ENCODE measurements at places on chromosomes 16 and 17.
A peak's percentile ranks its signal among the peaks of the same experiment; 100 is the strongest.

GRCh38 chr17:6072611-6073010 lies 2.4 kb downstream of the WSCD1 start:
- no peak for DNase-seq

GRCh38 chr17:31858642-31859486 lies at the start of gene COPRS:
TSS of gene COPRS (minus strand) at chr17:31859244. CDS start at chr17:31859199, 45 bp downstream.
- peak; percentile 77 for DNase-seq

DNA sequence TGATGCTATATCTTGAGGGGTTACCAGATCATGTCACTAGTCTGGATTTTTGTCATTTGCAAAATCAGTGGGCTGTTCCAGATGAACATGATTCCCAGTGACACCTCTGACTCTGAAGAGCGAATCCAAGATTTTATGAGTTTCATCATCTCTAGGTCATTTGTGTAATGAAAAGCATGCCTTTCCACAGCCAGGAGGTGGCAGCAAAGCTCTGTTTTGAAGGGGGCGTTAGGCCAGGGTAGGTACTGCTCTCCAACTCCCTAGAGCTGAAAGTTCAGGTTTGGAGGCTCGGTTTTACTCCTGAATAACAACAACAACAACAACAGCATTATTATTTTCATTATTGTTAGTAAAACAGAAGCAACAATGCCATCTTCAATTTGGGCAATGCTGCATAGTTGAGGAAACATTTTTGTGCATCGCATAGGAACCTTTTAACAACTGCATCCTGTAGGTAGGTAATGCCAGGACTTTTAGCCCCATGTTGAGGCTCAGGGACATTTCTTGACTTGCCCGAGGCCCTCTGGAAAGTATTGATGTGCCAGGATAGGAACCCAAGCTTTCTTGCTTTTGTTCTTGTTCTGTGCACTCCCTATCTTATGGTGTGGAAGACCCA lies 77.0 kb downstream of the MYH13 start:
- DNase-seq = peak; percentile 62

- no peak for DNase-seq
Observed at GRCh38 chr16:8888951-8889892, 7.1 kb downstream of the LITAFD start.

DNA sequence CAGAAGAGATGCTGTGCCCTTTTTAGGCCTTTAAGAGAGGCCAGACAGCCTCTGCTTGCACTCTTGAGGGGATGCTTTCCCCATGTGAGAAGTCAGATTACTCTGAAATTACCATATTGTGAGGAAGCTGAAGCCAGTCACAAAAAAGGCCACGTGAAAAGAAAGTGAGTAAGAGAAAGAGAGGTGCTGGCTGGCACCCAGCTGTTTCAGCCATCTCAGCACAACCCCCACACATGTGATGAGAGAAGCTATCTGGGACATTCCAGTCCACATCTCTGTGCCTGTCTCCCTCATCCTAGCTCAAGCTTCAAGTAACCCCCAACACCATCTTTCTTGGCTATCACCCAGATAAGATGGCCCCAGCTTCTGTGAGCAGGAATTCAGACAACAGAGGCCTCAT lies 131.4 kb downstream of the HS3ST2 start:
- no peak for DNase-seq

DNA sequence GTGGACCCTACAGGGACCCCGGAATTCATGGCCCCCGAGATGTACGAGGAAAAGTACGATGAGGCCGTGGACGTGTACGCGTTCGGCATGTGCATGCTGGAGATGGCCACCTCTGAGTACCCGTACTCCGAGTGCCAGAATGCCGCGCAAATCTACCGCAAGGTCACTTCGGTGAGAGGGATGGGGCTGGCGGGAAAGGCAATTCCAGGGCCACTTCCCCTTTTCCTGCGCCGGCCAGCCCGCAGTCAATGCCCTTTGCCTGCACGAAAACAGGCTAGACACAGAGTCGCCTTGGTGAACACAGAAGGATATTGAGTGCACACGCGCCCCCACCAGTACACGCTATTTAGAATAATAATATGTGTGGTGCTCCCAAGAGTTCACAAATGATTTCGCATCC lies 4.0 kb downstream of the WNK4 start:
- DNase-seq = no peak

DNA sequence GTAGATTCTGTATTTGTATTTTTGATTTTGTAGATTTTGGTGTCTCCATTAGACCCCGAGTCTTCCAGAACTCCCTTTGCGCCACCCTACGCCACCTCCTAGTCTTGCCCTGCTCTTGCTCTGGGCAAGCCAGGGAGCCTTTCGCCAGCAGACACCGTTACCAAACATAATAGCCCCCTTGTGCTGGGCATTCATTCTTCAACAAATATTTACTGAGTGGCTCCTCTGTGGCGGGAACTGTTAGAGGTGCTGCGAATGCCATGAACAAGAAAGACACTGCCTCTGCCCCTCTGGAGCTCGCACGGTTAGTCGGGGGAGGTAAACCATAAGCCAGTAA lies 841 bp upstream of the GPT2 start:
- no peak for DNase-seq

DNA sequence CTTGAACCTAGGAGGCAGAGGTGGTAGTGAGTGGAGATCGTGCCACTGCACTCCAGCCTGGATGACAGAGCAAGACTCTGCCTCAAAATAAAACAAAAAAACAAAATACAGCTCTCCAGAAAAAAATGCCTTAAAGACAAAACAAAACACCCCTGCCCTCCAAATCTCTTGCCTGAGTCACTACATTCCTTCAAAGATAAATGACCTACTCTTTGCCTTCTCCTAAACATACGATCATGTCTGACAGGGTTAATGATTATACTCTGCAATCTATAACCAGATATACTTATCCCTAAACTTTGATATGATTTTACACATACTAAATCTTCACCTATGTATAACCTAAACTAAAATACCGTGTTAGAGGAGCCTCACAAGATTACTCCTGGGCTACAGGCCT lies 1.4 kb upstream of the SETD6 start:
- no peak for DNase-seq

Measured in DND-41 (cell line).